GM03348 (cell line): ENCODE measurements at places on chromosomes 1 and 21.

- DNase-seq: no peak
These were observed 186.2 kb downstream of the ZNF281 start for GRCh38 chr1:200223613-200224012.

- no peak for DNase-seq
These were observed 161.6 kb downstream of the CHRM3 start for GRCh38 chr1:239547987-239548386.

GRCh38 chr1:102234753-102235359 lies 238.1 kb upstream of the OLFM3 start:
- DNase-seq: no peak

- DNase-seq: no peak
These were observed 2.3 kb upstream of the HMGCS2 start for GRCh38 chr1:119771016-119771415.

GRCh38 chr21:14952916-14953315 lies 111.9 kb downstream of the NRIP1 start:
- DNase-seq: no peak

DNA sequence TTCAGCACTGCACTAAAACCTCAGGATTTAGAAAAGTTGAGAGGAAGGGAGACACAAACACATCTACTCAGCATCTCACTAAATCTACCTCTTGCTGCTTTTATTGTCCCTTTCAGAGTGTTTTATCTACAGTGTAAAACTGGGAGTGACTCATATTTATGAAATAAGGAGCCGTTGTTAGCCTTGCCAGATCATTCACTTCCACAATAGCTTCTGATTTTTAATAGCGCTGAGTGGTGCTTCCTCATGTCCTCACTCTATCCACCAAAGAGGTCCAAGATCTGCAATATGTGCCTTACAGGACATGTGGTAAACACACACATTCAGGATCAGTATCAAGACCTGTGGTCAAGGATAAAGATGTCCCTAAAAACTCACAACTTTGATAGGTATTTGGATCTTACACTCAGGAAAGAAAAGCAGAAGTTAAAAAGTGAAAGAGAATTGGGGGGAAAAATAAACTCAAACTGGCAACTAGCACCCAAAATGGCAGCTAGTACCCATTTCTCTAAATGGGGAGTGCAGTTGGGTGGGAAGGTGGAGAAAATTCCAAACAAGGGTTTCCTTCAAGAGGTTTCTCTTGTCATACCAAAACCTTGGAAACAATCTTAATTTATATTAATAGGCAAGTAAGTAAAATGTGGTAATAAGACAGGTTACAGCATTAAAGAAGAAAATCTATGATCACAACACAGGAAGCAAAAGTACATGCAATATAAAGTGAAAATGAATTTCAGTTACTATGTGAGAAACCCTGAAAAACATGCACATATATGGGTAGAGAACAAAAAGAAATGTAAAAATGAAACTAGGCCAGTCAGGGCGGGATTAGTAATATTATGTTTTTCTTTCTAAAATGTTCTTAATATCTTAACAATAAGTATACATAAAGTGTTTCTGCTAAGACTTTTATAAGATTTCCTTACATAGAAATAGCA lies 15.9 kb downstream of the DUSP10 start:
- no peak for DNase-seq

DNA sequence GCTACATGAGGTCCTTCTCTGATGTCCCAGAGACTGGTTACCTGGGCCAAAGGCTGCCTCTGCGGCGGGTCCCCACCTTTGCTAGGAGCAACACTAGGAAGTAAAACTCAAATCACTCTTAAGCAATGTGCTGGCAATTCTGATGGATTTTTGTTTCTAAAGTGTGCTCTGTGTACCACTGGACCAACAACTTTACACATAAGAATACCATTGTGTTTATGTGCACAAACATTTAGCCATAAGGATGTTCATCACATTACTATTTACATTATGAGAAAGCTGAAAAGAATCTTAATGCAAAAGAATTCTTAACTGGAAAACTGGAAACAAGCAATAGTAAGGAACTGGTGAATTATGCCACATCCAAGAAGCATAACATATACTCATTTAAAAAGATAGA lies 38.6 kb downstream of the SSBP3 start:
- DNase-seq: no peak

DNA sequence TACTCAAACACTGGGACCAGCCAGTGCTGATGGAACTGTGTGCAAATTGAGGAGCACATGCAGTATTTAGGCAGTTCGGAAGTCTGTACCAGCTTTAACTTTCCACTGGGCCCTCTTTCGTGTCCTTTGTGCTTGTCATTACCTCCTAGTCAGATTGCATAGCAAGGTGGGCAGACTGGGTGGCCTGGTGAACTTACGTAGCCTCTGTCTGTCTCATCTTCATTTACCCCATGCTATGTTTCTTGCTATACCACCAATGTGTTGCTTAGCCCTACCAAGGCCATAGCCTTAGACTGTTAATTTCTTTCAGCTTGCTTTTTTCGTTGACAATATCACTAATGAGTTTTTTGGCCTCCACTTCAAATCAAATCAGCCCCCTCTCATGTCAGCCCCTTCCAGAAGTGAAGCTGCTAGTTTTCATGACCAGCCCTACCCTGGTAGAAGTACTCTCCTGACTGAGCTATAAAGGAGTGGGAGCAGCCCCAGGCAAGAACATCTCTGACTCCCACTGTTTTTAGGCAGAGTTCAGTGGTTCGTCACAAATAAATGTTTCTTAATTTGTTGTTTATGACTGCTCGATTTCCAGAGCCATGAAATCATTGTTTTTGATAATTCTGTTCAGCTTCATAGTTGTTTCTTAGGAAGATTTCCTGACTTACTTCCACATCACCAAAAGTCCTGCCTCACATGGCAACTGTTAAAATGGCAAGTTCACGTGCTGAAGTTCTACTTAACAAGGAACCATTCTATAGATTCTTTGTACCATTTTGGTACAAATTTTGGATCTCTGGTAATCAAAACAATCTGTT lies 19.3 kb downstream of the PRKACB start:
- no peak for DNase-seq
